Activated T-helper 2 cell treated with anti-CD3 and anti-CD28 coated beads, Interferon-gamma antibody, Interleukin-2, Interleukin-4, amounts not matched to agents 10 μg/mL and 5 μg/mL and 100 μg/mL, durations not matched to agents 14 hours and 24 hours and 36 hours (primary cell): ENCODE measurements at places on chromosomes 1 and 21.

DNA sequence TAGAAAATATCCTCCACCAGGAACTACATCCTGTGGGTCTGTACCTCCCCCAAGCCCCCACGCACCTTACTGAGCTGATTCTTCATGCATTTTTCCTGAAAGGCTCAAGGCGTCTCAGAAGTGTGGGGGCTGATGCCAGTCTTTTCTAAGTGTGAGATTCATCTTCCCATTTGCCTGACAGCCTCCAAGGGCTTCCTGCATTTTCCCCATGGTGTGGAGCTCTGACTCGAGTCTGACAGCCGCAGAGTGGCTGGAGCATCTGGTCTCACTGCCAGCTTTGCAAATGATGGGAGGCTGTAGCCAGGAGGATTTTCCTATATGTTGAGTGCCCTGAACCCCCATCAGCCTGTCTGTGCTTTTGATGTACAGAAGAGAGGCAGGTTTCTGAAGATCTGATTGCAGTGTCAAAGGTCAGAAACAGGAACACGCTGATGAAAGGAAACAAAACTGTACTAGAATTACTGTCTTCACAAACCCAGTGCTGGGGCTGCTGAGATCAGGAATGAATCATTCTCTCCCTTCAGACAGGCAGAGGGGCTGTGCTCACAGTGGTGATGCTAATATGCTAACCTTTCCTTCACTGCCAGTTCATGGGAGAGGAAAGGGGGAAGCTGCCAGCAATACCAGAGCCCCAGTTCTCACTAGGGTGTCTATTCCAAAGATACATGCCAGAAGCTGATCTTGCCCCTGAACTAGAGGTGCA is 201.5 kb upstream of the C1orf174 start:
- DNase-seq: no peak

GRCh38 chr1:165697491-165697880 is 876 bp downstream of the ALDH9A1 start:
- no peak for DNase-seq

DNA sequence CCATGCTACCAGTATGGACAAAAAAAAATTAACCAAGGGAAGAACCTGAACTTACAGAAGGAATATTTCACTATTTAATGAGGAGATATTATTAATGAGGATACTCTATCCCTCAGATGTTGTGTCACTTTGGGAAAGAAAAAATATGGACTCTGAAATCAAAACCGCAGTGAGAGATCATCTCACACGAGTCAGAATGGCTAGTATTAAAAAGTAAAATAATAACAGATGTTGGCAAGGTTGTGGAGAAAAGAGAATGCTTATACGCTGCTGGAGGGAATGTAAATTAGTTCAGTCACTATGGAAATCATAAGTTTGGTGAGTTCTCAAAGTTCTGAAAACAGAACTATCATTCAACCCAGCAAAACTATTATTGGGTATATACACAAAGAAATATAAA is 30.9 kb downstream of the TNFSF4 start:
- no peak for DNase-seq

DNA sequence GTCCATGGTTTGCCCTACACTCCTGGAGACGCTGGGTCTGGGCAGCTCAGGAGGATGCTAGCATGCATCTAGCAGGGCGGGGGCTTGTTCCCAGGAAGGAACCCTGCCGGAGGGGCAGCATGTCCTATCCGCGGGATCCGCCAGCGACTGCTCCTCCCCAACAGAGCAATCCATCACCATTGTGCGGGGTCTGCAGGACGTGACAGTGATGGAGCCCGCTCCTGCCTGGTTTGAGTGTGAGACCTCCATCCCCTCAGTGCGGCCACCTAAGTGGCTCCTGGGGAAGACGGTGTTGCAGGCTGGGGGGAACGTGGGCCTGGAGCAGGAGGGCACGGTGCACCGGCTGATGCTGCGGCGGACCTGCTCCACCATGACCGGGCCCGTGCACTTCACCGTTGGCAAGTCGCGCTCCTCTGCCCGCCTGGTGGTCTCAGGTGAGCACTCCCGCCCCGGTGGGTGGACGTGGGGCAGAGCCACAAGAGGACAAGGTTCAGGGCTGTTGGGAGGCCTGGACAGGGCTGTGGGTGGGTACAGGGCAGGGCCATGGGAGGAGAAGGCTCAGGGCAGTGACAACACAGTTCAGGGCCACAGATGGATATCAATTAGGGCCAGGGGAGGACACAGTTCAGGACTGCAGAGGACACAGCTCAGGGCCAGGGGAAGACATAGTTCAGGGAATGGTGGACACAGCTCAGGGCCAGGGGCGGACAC is 71.3 kb downstream of the OBSCN start:
- DNase-seq: no peak

DNA sequence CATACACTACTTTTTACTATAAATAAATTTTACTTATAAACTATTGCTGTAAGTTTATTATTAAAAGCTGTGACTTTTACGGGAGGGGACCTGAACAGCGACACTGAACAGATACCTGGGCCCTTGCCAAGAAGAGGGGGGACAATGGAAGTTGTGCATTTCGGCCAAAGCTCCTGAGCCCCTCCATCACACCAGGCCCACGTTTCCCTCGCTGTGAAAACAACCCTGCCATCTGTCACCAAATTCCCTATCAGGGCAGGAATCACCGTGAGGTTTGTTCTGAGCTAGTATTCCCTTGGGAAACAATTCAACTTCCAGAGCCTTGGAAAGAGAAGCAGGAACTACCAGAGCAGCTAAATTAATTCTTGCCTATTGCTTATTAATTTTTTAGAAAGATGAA is 37.0 kb downstream of the VTCN1 start:
- DNase-seq: no peak

GRCh38 chr1:6470132-6471085 is 4.4 kb upstream of the TNFRSF25 start:
- no peak for DNase-seq

DNA sequence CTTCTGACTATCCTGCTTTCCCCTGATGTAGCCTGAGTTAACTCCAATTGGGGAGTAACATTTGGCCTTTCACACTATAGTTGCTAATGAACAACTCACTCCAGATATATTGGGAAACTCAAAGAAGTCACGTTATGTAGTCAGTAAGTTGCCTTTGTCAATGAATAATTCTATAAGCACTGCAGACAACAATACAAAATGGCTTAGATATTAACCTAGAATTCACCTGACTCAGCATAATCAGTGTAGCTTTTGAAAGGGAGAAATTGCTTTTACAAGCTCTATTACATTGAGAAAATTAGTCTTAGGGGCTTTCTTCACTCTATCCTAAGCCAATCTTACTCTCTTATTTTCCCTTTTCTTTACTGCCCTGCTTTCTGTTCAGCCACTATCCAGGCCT is 303.5 kb upstream of the NR5A2 start:
- DNase-seq: no peak

DNA sequence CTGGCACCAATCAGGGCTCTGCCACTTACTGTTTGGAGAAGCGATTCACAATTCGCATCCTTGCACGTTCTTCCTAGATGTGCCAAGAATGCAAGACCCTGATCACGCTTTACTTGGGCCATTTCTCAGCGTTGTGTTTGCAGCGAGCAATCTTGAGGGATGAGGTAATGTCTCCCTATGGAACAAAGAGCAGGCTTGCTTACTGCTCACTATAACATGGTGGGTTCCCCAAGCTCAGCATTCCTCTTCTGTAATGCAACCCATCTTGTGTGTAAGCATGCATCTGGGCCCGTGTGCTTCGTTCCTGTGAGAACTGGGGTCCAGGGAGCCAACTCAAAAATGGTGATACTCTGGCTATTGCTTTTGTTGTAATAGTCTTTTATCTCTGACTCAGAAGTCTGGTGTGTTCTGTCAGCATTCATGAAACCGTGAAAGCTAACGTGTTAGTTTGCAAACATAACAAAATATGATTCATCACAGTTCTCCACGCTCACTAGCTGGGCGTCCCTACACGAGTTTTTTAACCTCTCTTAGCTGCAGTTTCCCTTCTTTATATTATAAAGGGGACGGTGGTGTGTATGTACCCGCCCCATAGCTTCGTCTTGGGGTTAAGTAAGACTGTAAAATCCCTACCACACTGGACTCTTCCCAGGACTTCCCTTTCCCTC is 33.3 kb downstream of the DNTTIP2 start:
- DNase-seq: no peak

DNA sequence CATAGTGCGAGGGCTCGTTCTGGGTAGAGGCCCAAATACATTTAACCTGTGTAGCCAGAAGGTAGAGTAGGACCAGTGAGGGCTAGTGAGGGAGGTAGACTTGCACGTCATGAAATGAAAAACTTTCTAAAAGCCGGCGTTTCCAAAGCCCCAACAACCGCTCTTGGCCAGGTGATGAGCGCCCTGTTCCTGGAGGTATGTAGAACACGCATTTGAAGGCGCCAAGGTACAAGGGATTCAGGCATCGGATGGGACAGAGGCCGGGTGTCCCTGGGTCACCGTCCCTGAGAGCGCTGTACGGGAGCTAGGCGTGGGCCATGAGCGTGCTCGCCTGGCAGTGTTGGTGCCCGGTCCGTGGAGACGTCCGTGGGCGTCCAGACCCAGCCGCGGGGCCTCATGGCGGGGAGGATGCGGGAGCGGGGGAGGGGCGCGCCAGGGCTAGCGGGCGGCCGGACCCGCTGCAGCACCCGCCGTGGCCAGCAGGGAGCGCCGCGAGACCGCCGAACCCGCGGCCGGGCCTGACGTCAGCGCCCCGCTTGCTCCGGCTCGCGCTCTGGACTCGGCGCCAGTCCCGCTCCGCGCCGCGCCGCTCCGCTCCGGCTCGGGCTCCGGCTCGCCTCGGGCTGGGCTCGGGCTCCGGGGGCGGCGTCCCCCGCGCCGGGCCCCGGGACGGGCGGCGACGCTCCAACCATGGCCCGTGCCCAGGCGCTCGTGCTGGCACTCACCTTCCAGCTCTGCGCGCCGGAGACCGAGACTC is at the start of gene PTPRU:
PTPRU (plus strand) TSS at position 568 of the 757 bp plus-strand sequence; CDS start at position 691, 123 bp downstream.
- DNase-seq: peak; percentile 78

DNA sequence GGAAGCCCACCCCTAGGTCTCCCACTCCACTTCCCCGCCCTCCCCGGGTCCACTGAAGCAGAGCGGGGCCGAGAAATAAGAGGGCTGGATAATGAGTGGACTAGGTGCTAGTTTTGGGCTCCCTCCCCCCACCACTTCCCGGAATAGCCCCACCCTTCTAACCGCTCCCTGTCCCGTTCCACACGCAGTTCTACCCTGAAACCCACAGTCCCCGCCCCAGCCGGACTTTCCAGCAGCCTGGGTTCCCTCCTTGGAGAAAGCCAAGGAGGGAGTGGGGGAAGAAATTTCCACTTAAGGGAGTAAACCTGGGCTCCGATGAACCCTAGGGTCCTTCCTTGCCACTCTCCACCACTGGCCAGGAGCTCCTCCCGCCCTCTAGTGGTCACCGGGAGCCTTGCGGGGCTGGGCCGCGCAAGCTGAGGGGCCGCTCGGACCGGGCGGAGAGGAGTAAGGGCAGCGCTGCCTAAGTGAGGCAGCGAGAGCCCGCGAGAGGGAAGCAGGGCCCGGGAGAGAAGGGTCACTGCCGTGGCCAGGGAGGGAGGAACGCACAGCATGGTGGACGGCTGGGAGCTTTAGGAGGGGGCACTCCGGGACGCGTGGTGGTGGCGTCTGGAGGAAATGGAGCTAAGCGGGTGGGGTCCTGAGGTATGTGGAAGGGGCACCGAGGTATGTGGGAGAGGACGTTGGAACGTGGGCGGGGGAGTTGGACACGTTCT is 14.3 kb downstream of the THBS3 start:
- peak; percentile 71 for DNase-seq

DNA sequence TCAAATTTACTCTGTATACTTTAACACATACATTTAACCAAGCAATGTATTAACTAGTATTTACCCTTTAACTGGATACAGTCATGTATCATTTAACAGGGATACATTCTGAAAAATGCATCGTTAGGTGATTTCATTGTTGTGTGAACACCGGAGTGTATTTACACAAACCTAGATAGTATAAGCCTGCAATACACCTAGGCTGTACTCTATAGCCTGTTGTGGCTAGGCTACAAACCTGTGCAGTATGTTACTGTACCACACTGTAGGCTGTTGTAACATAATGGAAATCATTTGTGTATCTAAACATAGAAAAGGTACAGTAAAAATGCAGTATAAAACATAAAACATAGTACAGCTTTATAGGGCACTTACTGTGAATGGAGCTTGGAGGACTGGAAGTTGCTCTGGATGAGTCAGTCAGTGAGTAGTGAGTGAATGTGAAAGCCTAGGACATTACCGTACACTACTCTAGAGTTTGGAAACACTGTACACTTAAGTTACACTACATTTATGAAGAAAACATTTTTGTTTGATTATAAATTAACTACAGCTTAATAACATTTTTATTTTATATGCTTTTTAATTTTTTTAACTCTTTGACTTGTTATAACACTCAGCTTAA is 21.3 kb downstream of the RGS4 start:
- DNase-seq: no peak

DNA sequence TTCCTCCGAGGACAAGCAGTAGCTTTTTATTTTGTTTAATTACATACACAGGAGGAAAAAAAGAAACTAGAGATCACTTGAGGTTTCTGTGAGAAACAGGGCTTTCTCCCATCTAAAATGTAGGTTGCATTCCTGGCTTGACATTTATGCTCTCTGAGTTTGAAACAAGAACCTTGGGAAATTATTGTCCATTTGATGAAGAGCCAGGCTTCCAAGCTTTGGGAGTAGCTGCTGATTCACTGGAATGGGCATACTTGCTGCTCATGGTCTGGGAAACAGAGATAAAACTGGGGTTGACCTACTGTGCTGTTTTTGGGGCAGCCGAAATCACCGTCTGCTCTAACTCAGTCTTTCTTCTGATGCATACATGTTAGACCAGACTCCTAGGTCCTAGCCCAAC is 165.4 kb downstream of the MIS18A start:
- no peak for DNase-seq
